Islet precursor cell (in vitro differentiated cells): ENCODE measurements at places on chromosomes 1 and 21.

DNA sequence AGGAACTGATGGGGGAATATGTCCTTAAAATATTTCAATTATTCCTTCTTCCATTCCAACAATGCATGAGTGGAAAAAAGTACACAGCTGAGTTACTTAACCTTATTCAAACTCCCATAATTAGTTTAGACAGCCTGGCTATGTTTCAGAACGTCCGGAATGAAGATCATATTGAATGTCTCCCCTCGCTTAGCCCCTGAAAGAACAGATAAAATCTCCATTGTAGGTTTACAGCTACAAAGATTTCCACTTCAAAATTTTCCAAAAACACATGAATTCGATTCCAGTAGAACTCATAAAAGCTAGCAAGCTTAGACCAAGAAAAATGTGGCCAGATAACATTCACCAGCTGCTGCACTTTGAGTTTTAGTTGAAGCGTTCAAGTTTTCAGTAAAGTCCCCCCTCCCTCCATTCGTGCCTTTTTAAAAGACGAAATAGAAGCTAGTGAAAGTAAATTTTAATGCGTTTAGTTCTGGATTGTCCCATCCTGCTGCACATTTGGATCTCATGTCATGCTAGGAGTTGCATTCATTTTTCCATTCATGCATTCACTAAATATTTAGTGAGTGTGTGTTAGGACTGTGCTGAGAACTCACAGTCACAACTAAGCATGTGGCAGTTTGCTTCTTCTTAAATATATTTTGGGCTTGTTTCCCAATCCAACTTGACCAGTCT is 29.4 kb upstream of the SSX2IP start:
- no peak for DNase-seq

GRCh38 chr1:232627645-232628334 is 2.1 kb downstream of the SIPA1L2 start:
- no peak for DNase-seq

GRCh38 chr1:26822737-26823395 is 3.6 kb upstream of the ZDHHC18 start:
- no peak for DNase-seq

DNA sequence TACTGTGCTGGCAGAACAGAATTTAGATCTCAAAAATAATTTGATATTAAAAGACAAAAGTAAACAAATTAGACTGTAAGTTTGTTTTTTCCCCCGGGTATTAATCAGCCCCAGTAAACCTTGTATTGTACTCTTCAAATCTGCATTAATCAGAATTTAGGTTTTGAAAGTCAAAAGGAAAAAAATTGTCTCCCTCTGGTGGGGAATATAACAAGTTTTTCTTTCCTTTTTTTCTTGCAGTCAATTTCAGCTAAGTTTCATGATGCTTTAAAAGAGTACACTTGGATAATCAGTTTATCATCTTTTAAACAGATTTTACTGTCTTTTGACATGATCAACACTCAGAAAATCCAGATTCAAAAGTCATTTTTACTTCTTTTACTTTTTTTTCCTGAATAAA is 134.5 kb upstream of the PKN2 start:
- DNase-seq, result no peak

DNA sequence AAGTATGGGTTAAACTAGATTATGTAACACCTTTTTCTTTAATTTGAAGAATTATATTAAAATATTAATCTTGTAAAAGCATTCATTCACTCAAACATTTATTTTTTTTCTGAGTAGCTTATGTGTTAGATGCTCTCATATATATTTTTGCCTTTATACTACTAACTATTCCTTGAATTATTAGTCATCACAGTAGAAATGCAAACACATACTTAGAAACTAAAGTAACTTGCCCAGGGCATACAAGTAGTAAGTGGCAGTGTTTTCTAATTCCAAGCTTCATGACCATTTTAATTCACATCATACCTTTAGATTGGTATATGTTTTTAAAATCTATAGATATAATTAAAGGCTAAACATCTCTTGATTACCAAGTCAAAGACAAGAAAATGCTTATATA is 1271.0 kb downstream of the BRINP3 start:
- DNase-seq, result no peak

GRCh38 chr1:81287411-81288080 is 513.2 kb upstream of the ADGRL2 start:
- no peak for DNase-seq

GRCh38 chr1:180365039-180365438 is 135.0 kb downstream of the LHX4 start:
- no peak for DNase-seq

GRCh38 chr1:165259236-165259635 is 97.3 kb downstream of the LMX1A start:
- DNase-seq, result no peak

- DNase-seq, result no peak
Observed at GRCh38 chr1:161948435-161948834, 75.2 kb downstream of the OLFML2B start.

- no peak for DNase-seq
Observed at GRCh38 chr1:231190456-231190855, 28.6 kb downstream of the TRIM67 start.

GRCh38 chr1:151775894-151776664 is 12.8 kb upstream of the MRPL9 start:
- DNase-seq, result no peak
